ENCODE measurements at places on chromosomes 6 and 20.

- no peak for DNase-seq
Observed at GRCh38 chr6:106446287-106446885, 85.9 kb downstream of the CRYBG1 start.

DNA sequence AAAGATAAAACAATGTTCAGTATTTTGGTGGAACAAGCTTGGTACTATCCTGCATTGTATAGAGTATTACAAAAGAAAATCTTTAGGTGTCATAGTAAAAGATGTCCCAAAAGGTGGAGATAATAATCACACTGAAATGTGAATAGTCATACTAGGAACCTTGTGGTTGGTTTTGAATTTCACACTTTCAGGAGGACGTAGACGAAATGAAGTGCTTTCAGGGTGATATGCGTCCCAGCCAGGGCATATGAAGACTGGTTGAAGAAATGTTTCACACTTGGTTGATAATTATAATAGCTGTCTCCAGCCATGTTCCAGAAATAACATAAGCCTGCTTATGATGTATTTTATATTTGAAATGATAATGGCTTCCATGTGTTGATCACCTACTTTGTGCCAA, 60.4 kb downstream of the SCAND1 start:
- DNase-seq, result no peak

GRCh38 chr6:162157167-162157870, 570.2 kb downstream of the PRKN start:
- no peak for DNase-seq

- DNase-seq, result no peak
Observed at GRCh38 chr6:92777146-92777740, 642.1 kb downstream of the EPHA7 start.

GRCh38 chr20:38903335-38903734, 22.9 kb upstream of the FAM83D start:
- DNase-seq, result no peak

GRCh38 chr20:51966296-51966971, 164.1 kb upstream of the SALL4 start:
- no peak for DNase-seq

All from activated CD8-positive, alpha-beta memory T cell treated with anti-CD3 and anti-CD28 coated beads, Interleukin-2, amount 50 U/mL, for 4 hours (primary cell).